ENCODE measurements at places on chromosomes 2 and 18. TPM values are rescaled to one million over a fixed set of nuclear protein-coding genes. Genes with fewer than 3 reads are reported as not detected.

GNAL gene
- total RNA-seq, result 17.1 TPM

SAG gene
- total RNA-seq, result not detected

OR6B2 gene
- total RNA-seq, result 5.1 TPM

UGT1A8 gene
- not detected for total RNA-seq

RAB17 gene
- 1.1 TPM for total RNA-seq

VWC2L gene
- total RNA-seq, result not detected

All from sciatic nerve (tissue), 2 donors.